Foreskin keratinocyte (primary cell): ENCODE measurements at places on chromosomes 6 and 20. TPM values are rescaled to one million over a fixed set of nuclear protein-coding genes. Genes with fewer than 3 reads are reported as not detected.

The TMEM244 gene
- not detected in 2 replicates for total RNA-seq

DNA sequence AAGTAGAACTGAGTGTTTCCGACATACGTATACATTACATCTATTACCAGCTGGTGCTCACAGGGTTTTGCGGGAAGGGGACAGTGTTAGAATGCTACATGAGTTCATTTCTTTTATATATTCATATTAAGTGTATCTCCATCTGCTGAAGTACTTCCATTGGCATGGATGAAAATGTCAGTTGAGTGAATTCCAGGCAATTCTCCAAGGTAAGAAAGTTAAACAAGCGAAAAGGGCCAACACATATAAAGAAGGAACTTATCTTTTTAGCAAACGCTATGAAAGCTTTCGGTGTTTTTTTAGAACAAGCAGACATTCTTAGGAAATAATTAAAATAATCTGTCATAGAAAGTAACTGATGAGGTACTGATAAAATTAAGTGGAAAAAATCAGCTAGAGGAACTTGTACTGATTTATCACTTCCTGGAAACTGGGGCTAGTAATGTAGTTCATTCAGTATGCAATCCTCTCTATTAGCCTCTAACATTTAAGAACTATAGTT lies 34.6 kb downstream of the RNF146 start:
- DNase-seq: no peak

- DNase-seq: no peak
Measured at GRCh38 chr20:35122756-35123405, 24.3 kb downstream of the EDEM2 start.

DNA sequence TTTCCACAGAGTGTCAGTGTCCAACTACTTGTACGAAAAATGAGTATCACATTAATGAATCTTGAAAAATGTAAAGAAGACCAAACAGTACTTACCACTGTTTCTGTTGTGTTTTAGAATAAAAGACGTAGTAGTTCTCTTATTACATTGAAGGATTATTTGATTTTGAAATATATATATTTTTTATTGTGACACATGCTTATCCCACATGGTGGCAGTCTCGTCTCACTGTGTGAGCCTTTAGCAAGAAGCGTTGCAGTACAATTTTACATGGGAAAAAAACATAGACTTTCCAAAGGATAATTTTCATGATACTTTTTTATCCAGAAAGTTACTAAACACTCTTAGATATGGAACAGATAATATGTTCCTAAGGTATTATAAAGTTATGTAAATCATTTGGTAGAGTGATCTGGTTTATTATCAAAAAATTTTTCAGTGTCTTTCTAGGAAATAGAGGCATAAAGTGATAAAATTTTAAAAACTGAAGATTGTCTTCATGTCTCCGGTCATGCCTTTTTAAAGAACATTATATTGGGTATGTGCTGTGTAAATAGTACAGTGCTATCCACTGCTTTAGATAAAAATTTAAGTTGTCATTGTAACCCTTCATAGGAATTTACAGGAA lies 117.5 kb upstream of the SAMD5 start:
- peak; percentile 4 for DNase-seq

GRCh38 chr20:59403261-59403961 lies 103.0 kb downstream of the EDN3 start:
- DNase-seq: no peak

GRCh38 chr20:21936261-21936660 lies 230.8 kb downstream of the PAX1 start:
- DNase-seq: no peak

DNA sequence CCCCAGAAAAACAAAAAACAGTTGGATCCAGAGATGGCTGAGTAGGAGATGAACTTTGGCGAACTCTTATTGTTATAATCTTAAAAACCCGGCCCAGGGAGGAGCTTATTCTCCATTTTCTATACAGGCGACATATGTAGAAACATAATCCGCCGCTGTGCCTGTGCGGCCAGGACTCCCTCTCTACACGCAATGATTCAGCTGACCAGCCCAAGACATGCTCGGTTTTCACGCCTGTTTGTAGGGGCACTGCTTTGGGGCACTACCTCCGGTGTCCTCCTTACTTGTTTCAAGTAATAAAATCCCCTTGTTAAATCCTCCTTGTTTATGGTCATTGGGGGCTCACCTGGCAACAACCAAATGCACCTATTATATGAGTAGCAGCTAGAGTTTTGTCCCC lies 89.9 kb downstream of the SEL1L2 start:
- no peak for DNase-seq

DNA sequence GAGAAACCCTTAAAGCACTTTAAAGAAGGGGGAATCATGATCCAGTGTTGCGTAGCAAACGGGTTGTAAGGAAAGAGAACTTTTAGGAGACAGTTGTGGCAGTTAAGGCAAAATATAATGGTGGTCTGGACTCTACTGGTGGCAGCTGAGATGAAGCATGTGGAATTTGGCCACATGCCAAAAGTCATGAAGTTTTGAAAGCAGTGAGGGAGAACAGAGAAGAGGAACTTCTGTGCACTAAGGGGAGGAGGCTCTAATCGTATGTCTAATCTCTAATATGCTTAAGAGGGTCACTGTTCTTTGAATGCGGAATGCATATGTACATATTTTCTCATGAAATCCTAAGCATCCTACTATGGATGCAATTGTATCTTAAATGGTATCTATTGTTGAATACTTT lies 91.5 kb downstream of the RIMS1 start:
- no peak for DNase-seq

GRCh38 chr6:158316022-158316421 lies 3.8 kb downstream of the TULP4 start:
- peak; percentile 68 for DNase-seq

DNA sequence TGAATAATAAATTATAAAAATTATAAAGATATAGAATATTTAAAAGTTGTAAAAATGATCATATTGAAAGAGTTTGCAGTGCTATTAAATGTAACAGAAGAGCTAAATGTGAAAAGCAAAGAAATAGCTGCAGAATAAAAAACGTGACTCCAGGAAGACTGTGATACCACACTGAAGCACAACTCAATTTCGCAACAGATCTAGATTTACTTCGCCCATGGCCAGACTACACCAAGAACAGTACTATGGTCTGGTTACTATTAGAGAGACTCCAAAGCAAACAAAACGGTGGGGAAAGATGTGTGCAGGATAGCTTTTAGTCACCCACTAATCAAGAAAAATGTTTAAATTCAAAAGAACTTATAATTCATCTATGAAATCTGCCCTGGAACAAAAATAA lies 1.9 kb downstream of the CHD6 start:
- DNase-seq: no peak

GRCh38 chr20:40632346-40632976 lies 56.6 kb downstream of the MAFB start:
- DNase-seq: no peak
